Left colon (tissue), 2 donors: ENCODE measurements at places on chromosomes 5 and 9.

DNA sequence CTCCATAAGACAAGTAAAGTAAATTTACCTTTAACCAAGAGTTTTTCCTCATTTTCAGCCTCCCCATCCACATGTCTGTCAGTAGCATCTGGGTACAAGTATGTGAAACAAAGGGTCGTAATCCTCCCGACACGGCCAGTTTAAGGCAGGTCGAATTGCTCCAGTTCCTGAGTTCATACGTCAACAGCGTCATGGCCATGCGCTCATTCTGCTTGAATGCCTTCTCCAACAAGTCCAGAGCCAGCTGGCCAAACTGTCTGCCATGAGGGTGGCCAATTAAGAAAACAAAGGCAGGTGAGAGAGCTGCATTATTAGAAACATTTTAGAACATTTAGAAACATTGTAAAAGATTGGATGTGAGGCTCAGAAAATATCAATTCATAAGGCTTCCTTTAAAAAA is 87.5 kb downstream of the TRPM6 start:
- DNase-seq: no peak

- DNase-seq: peak; percentile 46
These were observed 91.7 kb upstream of the SHB start for GRCh38 chr9:38160613-38161215.

DNA sequence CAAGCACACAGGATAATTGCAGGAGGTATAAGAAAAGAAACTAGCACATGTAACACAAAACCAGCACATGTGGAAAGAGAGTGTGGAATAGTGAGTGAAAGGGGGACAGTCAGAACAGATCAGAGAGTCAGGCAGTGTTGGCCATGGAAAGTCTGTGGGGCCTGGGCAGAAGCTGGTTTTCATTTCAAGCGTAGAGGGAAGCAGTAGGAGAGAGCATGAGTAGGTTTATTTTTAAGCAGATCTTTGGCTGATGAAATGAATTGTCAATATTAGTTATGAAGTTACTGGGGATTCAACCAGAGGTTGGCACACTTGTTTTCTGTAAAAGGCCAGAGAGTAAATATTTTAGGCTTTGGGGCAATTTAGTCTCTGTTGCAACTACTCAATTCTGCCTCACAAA is 283.1 kb downstream of the SMARCA2 start:
- DNase-seq: no peak

DNA sequence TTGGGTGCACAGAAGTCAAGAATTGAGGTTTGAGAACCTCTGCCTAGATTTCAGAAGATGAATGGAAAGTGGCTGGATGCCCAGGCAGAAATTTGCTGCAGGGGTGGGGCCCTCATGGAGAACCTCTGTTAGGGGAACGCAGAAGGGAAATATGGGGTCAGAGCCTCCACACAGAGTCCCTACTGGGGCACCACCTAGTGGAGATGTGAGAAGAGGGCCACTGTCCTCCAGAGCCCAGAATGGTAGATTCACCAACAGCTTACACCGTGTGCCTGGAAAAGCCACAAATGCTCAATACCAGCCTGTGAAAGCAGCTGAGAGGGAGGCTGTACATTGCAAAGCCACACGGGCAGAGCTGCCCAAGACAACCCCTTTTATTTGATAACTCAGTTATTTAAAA is 383.5 kb downstream of the TLE4 start:
- no peak for DNase-seq

- DNase-seq: no peak
These were observed 50.2 kb downstream of the CSNK1A1 start for GRCh38 chr5:149500922-149501582.

DNA sequence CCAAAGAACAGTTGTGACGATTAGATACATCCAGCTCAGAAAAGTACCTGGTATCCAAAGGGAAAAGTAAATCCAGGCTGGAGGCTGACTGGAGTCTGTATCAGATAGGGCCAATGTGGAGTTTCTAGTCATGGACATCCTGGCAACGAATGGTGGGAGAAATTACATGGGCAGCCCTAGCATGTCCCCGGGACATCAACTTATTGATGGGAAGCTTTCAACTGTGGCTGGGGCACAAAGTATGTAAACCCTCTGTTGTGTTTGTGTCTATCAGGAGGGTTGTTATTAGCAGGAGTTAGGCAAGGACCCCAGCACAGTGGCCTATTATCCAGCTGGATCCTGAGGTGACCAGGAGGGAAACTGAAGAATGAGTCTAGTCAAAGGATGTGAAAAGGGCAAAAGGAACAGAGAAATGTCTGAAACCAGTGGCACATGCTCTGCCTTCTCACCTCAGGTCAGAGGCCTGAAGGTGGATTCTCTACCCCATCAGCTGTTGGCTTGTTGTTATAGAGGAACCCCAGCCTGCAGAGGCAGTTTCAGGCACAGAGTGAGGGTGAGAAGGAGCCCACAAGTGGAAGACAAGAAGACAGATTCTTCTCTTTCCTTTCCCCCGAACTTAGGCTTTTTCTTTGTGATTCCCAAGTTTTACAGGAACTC is 19.9 kb downstream of the IFNW1 start:
- DNase-seq: no peak

- DNase-seq: no peak
These were observed 7.4 kb upstream of the GSN start for GRCh38 chr9:121260457-121261106.

DNA sequence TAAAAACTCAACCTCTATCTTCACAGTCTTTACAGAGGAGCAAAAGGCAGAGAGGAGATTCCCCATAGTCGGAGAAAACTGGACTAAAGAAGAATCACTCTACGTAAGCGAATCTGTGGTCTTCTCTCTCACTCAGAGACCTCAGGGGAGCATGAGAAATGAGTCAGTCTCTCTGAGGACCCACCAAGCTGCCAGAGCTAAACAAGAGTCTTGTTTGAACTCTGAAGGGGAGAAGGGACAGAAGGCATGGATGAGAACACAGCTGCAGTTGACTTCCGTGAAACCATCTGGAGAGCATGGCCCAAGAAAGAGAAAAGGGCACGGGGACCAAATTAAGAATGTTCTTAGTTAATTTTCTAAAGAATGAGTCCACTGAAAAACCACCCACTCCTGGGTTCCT is 12.8 kb upstream of the MAN2A1 start:
- no peak for DNase-seq

- DNase-seq: no peak
These were observed 14.7 kb upstream of the NDUFS4 start for GRCh38 chr5:53545744-53546143.

GRCh38 chr9:33198165-33198564 is 31.0 kb upstream of the B4GALT1 start:
- DNase-seq: peak; percentile 46

DNA sequence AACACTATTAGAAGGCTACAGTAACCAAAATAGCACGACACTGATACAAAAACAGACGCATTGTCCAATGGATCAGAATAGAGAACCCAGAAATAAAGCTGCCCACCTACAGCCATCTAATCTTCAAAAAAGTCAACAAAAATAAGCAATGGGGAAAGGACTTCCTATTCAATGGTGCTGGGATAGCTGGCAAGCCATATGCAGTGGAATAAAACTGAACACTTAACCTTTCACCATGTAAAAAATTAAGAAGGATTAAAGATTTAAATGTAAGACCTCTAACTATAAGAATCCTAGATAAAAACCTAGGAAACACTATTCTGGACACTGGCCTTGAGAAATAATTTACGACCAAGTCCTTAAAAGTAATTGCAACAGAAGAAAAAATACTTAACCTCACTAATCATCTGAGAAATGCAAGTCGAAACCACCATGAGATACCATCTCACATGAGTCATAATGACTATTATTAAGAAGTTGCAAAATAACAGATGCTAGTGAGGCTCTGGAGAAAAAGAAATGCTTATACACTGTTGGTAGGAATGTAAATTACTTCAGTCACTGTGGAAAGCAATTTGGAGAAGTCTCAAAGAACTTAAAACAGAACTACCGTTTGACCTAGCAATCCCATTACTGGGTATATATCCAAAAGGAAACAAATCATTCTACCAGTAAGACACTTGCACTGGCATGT is 203.3 kb upstream of the CDH9 start:
- DNase-seq: no peak

DNA sequence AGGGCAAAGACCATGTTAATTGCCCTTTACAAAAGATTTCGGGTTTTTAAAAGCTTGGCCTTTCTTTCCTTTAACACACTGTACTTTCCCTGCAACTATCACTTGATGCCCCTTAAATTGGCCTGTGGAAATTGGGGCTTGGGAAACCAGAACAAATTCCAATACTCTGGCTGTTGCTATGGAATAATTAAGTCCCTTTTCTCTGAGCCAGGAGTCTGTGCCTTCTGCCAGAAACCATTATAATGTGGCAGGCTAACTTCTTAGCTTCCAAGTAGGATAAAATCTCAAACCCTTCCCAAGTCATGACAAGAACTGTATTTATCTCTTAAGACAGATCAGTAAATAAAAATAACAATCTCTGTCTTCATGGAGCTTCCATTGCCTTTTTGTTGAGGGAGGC is 1.1 kb upstream of the SPINK1 start:
- DNase-seq: no peak
